ENCODE measurements at places on chromosomes 5 and 9.

GRCh38 chr5:101102506-101102905 lies 199.4 kb upstream of the ST8SIA4 start:
- DNase-seq, result no peak

- DNase-seq, result no peak
Measured at GRCh38 chr5:158765407-158765806, 334.3 kb downstream of the EBF1 start.

DNA sequence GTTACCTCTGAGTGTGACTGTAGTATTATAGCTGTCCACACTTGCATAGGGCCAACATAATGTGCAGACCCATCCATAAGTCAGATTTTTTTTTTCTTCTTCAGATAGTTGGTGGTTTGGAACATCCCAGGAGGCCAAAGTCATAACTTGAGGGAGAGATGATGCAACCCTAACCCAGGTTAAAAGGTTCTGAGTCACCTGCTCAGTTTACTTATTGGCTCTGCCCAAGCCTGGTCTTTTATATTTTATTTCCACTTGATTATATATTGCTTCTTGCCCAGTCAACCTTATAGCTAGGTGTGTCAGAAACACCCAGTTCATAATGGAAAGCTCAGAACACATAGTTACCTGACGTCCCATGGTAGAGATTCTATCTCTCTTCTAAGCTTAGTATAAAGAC lies 113.1 kb upstream of the PCSK1 start:
- DNase-seq, result no peak

GRCh38 chr5:107469485-107470294 lies 201.0 kb downstream of the EFNA5 start:
- DNase-seq, result peak; percentile 32

GRCh38 chr5:132807163-132807838 lies 5.8 kb upstream of the SOWAHA start:
- no peak for DNase-seq

- no peak for DNase-seq
Measured at GRCh38 chr9:35028341-35028740, 38.8 kb downstream of the DNAJB5 start.

DNA sequence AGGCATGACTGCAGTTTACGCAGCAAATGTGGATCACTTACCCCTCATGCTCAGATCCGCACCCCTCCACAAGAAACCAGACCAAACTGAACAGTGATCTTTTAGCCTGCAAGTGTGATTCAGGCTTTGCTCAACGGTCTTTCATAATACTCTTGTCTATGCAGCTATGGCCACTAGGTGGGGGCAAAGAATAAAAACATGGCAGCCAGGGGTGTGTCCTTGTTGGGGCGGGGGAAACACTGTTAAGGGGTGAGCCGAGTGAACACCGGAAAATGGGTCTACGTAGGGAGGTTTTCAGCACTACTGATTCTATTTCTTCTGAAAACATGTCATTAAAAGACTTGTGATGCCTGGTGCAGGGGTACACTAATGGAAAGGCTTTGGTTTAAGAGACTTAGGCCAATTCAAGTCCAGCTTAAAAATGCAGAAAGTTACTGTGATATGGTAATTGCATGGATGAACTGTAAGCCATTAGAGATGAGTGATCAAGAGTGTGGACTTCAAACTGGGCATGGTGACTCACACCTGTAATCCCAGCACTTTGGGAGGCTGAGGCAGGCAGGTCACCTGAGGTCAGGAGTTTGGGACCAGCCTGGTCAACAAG lies 49.9 kb upstream of the GPR151 start:
- DNase-seq, result peak; percentile 88

- no peak for DNase-seq
Measured at GRCh38 chr5:123950701-123951581, 439.0 kb downstream of the CSNK1G3 start.

DNA sequence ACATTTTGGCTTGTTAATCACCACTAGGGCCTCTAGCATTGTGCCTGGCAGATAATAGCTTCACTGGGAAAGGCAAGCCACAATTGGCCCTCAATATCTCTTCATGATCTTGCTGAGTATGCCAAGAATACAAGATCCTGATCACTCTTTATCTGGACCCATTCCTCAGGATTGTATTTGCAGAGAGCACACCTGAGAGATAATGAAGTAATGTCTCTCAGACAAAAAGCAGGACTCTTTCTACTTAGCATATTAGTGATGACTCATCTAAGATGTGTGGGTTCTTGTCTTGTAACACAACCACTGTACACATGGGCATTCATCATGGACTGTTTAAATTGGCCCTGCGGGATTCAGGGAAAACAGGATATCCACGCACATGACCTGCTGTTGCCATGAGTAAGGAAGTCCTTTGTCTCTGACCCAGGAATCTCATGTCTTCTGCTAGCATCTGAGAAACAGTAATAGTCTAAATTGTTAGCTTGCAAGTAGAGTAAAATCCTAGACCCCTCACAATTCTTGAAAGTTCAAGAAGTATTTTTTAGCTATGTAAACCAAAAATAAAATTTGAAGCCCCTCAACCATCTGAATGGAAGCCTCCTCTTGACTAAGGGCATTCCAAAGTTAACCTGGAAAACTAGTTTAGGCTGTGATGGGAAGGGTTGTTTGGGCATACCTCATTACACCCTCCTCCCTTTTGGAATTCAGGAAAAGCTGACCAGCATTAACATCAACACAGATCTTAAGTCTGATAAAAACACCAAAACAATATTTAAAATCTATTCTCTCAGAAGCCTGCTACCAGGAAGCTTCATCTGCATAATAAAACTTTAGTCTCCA lies 28.0 kb upstream of the NFIL3 start:
- DNase-seq, result no peak

- no peak for DNase-seq
Measured at GRCh38 chr5:108430931-108431608, 49.2 kb upstream of the FBXL17 start.

DNA sequence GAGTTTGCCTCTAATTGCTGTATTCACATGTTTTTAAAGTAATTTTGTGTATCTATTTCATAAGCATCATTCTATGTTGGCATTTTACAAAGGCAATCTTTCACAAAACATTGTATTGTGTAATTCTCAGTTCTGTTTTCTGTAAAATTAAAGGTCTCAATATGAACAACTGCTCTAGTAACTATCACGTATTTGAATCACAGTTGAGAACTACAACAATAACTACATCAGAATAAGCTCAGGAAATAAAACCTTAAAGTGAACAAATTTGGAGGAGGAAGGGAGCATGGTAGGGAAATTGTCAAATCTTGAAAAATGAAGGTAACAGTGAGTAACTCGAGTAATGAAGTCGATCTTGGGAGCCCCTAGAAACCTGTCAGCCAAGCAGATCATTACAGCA lies 22.5 kb upstream of the CAMK4 start:
- DNase-seq, result no peak

DNA sequence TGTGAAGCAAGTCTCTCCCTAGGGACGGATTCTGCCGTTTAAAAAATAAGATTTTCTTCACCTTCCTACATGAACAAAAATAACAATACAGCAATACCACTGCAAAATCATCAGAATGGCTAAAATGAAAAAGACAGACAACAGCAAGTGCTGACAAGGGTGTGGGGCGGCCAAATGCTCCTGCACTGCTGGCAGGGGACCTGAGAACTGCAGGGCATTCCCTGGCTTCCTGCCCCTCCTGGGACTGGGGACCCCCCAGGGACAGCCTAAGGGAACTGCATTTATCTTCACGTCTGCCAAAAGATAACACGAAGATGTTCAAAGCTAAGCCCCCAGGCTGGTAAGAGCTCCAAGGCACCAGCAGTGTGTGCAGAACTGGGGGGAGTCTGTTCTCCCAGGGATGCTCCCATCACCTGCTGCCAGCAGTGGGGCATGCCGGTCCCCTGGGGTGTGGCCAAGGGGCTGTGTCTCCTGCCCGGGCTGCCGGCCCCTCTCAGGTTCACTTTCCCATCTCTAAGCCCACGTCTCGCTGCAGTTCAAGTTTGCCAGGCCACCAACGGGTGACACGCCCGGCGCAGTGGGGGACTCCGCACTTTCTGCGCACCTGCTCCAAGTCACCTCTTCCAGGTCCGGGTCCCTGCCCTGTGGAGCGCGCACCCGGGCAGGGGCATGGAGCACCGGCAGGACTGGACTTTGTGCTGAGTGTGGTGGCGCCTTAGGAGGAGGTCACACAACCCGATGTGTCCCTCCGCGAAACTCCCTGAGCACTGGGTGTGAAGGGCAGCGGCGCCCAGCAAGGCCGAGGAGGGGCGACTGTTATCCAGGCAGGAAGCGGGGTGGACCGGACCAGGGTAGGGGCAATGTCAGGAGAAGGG lies 4.5 kb upstream of the EGFL7 start:
- DNase-seq, result no peak

DNA sequence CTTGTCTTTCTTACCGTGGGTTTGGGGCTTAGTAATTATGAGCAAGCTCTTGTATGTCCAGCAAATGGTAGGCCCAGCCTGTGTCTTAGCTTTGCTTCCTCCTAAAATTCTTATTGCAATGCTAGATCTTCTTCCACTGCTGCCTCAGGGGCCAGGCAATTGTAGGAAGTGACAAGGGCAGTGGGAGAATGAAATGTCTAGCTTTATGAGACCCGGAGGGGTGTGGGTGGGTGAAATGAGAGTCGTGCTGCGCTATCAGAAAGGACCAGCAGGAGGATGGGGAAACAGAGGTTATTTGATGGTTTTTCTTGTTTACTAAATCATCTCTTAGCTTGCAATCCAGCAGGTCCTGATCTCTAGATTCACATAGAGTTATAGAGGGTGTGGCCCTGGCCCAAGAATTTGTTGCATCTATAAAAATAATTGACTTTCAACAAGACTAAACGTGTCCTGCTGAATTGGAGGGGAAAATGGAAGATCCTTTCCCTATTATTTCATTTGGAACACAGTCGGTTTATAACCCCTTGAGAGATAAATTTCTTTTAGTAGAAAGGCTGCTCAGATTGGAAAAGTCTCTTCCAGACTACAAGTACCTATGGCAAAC lies 43.7 kb downstream of the ZNF366 start:
- no peak for DNase-seq

DNA sequence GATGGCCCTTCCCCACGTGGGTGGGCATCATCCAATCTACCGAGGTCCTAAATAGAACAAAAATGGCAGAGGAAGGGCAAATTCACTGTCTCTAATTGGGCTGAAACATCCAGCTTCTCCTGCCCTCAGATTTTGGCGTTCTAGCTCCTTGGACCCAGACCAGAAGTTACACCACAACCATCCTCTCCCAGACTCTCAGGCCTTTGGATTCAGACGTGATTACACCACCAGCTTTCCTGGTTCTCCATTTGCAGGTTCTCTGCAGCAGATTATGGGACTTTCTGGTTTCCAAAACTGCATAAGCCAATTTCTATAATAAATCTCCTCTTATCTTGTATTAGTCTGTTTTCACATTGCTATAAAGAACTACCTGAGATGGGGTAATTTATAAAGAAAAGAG lies 73.6 kb upstream of the STARD4 start:
- no peak for DNase-seq

DNA sequence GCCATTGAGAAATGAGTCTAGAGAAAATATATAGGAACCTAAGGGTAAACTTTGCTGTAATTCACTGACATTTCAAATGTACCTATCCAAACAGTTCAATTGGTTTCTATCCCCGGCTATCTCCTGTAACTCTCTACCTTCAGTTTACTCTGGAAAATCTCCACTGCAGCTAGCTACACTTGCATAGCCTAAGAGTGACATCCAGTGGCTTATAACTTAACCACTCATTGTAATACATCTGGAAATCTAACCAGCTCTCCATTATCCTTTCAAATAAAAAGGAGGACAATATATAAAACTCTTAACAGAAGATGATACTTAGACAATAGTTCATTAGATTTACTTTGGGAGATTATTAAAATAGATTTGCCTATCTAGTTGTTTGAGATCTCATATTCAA lies 35.3 kb upstream of the SPDL1 start:
- DNase-seq, result no peak

DNA sequence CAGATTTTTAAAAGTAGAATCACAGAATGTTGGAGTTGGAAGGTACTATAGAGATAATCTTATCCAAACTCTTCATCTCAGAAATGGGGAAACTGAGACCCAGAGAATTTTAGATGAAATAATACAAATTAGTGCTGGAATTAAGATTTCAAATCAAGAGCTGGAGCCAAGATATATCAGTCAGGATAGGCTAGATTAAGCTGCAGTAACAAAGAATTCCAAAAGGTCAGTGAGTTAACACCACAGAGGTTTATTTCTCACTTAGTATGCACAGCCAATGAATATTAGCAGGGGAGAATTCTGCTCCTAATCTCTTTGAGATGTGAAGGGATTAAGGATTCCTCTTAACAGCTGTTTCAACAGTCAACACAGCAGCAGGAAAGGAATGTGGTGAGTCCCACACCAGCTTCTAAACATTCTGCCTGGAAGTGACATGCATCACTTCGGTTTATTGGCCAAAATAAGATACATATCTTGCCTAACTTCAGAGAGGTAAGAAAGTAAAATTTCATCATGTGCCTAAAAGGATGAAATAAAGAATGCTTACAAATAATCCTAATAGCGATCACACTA lies 136.8 kb downstream of the FRMD3 start:
- peak; percentile 38 for DNase-seq

- DNase-seq, result peak; percentile 97
Measured at GRCh38 chr5:160287378-160288051, 24.8 kb downstream of the CCNJL start.

DNA sequence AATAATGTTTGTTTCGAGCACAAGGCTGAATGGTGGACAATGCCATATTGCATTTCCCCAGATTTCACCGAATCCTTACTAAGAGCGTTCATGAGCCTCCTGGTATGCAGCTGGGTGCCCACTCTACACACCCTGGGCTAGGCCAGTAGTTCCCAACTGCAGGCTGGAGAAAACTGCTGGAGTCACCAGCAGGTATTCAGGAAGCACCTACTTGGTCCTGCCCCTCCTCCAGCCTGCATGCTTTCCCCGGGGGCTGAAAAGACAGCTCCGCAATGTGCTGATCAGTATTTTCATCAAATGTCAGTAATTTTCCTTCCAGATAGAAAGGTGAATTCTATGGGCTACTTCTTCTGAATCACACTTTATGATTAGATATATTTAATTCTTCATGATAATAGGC lies 34.4 kb downstream of the SRD5A1 start:
- DNase-seq, result no peak

GRCh38 chr9:106076711-106077110 lies 382.4 kb downstream of the TMEM38B start:
- DNase-seq, result no peak

- DNase-seq, result peak; percentile 63
Measured at GRCh38 chr9:115362101-115362500, 244.1 kb upstream of the TNC start.
